Activated T-cell treated with anti-CD3 and anti-CD28 coated beads, Interleukin-2, amount 50 U/mL, for 48 hours (primary cell): ENCODE measurements at places on chromosomes 2 and 18.

GRCh38 chr2:13968811-13969210, 663.7 kb upstream of the LRATD1 start:
- no peak for DNase-seq

DNA sequence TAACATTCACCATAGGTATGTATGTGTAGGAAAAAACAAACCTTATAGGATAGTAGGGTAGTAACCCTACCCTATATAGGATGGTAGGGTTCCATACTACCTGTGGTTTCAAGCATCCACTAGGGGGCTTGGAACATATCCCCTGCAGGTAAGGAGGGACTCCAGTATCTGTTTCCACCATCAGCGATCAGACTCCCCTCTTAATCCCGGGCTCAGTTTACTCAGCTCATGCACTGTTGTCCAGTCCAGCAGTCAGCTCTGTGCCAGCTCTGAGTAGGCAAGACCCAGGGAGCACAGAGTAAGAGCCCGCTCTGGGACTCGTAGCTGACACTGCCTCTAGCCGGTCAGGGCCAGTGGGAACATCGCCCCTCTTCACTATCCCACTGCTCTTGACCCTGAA, 61.7 kb downstream of the MEX3C start:
- no peak for DNase-seq

DNA sequence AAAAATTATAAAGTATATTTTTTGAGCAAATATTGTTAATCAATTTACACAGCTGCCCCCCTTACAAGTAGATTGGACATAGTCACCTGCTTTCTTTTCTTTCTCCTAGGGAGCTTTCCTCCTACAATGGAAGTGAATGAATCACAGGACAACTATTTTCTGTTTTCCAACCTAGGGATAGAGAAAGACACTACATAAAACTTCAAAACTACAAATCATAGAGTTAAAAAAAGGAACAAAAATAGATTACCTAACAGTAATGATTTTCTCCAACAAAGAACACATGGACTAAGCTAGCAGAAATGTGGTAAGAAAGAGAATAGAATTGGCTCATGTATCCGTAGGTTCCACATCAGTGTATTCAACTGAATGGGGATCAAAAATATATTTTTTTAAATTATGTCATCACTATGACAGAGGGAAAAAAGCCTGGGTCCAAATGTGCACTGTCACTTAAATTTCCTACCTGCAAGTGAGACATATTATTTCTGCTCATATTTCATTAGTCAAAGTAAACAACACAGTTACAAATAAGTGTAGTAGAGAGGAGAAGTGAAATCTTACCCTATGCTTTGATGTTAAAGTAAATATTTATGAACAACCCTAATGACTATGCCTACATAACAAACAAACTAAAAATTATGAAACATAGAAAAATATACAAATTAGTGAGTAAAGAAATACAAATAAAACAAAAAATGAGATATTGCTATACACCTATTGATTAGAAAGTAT, 756.7 kb downstream of the SOCS6 start:
- DNase-seq: no peak

DNA sequence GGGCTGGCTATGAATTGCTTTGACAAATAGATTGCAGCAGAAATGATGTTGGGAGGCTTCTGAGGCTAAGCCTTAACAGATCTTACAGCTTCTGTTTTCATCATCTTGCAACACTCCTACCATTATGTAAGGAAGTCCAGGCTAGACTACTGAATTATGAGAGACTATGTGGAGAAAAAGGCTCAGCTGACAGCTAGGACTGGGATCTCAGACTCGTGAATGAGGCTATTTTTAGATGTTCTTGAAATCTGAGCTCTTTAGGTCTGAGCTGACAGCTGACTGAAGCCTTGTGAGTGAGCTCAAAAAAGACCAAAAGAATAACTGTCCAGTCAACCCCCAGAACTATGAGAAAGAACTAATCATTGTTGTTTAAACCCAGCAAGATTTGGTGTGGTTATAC, 70.3 kb downstream of the VWC2L start:
- no peak for DNase-seq

GRCh38 chr2:147739508-147739907, 105.3 kb upstream of the ACVR2A start:
- DNase-seq: no peak
